ENCODE measurements at places on chromosomes 1 and 21. TPM values are rescaled to one million over a fixed set of nuclear protein-coding genes. Genes with fewer than 3 reads are reported as not detected.

The S1PR1 gene
- 135 TPM for total RNA-seq

The SLC27A3 gene
- total RNA-seq: 8.3 TPM

The OR2AK2 gene
- not detected for total RNA-seq

The FCRL4 gene
- not detected for total RNA-seq

The PTGER3 gene
- total RNA-seq: 0.05 TPM

The LCE3E gene
- not detected for total RNA-seq

The CFAP107 gene
- total RNA-seq: not detected

The TAS1R1 gene
- not detected for total RNA-seq

The DUSP10 gene
- 14.3 TPM for total RNA-seq

The OR2T34 gene
- total RNA-seq: not detected

The RYR2 gene
- 0.19 TPM for total RNA-seq

DNA sequence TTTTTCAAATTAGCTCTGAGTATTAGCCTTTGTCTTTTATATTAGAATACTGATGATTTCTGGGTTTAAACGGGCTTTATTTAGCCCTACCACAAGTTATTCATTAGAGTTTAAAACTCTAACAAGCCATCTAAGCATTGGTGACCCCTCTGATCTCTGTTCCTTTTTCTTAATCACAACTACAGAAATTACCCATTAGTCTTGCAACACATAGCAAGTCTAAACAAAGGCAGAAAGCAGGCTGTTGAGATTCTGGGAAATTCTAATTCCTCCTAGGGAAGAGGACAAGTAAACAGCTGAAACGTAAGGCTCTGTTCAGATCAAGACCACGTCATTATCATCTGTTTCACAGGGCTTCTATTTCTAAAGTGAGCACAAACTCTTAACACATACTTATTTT is 491.2 kb upstream of the ZRANB2 start:
- H3K27me3 ChIP-seq: no peaks in the 10 kb centered on the region
- no peaks in the 10 kb centered on the region for H3K4me1 ChIP-seq
- H3K27ac ChIP-seq: no peak overlapping the region
- H3K4me3 ChIP-seq: no peak overlapping the region

GRCh38 chr1:18603212-18603852 is 27.3 kb upstream of the PAX7 start:
- H3K27ac ChIP-seq: no peak overlapping the region
- H3K4me1 ChIP-seq: no peaks in the 10 kb centered on the region
- H3K36me3 ChIP-seq: no peaks in the 10 kb centered on the region
- no peak for DNase-seq
- no peak overlapping the region for H3K4me3 ChIP-seq

DNA sequence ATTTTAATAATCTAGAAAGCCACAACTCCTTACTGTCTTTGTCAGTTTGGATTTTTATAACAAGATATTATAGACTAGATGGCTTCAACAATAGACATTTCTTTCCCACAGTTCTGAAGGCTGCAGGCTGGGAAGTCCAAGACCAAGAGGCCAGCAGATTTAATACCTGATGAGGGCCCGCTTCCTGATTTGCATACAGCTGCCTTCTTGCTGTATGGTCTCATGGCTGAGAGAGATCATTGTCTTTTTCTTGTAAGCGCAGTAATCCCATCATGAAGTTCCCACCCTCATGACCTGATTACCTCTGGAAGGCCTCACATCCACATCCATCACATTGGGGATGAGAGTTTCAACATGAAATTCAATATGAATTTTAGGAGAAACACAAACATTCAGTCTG is 9.8 kb downstream of the RPS6KC1 start:
- H3K36me3 ChIP-seq: no peaks in the 10 kb centered on the region
- no peak overlapping the region for H3K27ac ChIP-seq
- no peaks in the 10 kb centered on the region for H3K27me3 ChIP-seq

GRCh38 chr1:92964998-92965397 is 3.7 kb upstream of the DIPK1A start:
- peaks cover 5% of the 10 kb centered on the region for H3K36me3 ChIP-seq
- no peak overlapping the region for H3K4me3 ChIP-seq
- no peak for DNase-seq
- H3K4me1 ChIP-seq: peaks cover 26% of the 10 kb centered on the region

- H3K4me1 ChIP-seq: no peaks in the 10 kb centered on the region
- DNase-seq: no peak
- no peak overlapping the region for H3K4me3 ChIP-seq
These were observed 17.4 kb downstream of the PIK3R3 start for GRCh38 chr1:46114925-46115603.

GRCh38 chr1:161791904-161792655 is 26.0 kb downstream of the ATF6 start:
- H3K4me3 ChIP-seq: no peak overlapping the region
- H3K36me3 ChIP-seq: peaks cover 9% of the 10 kb centered on the region
- peaks cover 24% of the 10 kb centered on the region for H3K4me1 ChIP-seq
- no peak for DNase-seq
- H3K27me3 ChIP-seq: no peaks in the 10 kb centered on the region

GRCh38 chr1:94068096-94068998 is 52.6 kb downstream of the ABCA4 start:
- H3K27ac ChIP-seq: no peak overlapping the region
- DNase-seq: no peak
- H3K27me3 ChIP-seq: peaks cover 2% of the 10 kb centered on the region
- no peak overlapping the region for H3K4me3 ChIP-seq
- H3K36me3 ChIP-seq: no peaks in the 10 kb centered on the region

DNA sequence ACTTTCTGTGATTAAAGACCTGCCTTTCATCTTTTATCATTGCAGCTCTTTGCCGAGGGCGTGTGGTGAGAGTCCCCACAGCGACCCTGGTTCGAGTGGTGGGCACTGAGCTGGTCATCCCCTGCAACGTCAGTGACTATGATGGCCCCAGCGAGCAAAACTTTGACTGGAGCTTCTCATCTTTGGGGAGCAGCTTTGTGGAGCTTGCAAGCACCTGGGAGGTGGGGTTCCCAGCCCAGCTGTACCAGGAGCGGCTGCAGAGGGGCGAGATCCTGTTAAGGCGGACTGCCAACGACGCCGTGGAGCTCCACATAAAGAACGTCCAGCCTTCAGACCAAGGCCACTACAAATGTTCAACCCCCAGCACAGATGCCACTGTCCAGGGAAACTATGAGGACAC is 32.0 kb downstream of the PTGFRN start:
- DNase-seq: no peak
- no peak overlapping the region for H3K4me3 ChIP-seq
- H3K27me3 ChIP-seq: no peaks in the 10 kb centered on the region
- no peak overlapping the region for H3K27ac ChIP-seq

DNA sequence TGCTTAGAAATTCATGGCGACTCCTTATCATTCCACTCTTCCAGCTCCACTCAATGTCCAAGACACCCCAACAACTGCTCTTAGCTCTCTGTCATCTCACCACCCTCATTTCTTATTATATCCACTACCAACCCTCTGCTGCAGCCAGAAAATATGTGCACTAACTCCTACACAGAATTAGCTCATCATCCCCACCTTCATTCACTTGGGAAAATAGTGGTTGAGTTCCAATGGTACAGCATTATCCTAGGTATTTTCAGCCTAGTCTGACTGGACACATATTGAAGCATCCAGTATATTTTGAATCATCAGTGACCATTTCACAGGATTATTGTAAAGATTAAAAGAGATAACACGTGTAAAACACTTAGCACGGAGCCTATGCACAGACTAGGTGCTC is 16.7 kb upstream of the VSIG8 start:
- no peaks in the 10 kb centered on the region for H3K27me3 ChIP-seq
- no peak overlapping the region for H3K27ac ChIP-seq
- H3K4me3 ChIP-seq: no peak overlapping the region
- no peak for DNase-seq
- no peaks in the 10 kb centered on the region for H3K36me3 ChIP-seq
- no peaks in the 10 kb centered on the region for H3K4me1 ChIP-seq

- H3K4me1 ChIP-seq: peaks cover 12% of the 10 kb centered on the region
- H3K27me3 ChIP-seq: no peaks in the 10 kb centered on the region
- peak overlapping the region; percentile 23 for H3K4me3 ChIP-seq
- no peak overlapping the region for H3K27ac ChIP-seq
- DNase-seq: no peak
These were observed 26.5 kb upstream of the MRPS6 start for GRCh38 chr21:34046917-34047316.

- DNase-seq: peak; percentile 52
- peak overlapping the region; percentile 86 for H3K4me3 ChIP-seq
- peaks cover 48% of the 10 kb centered on the region for H3K27me3 ChIP-seq
- H3K4me1 ChIP-seq: peaks cover 74% of the 10 kb centered on the region
These were observed 7.9 kb upstream of the ADGRB2 start for GRCh38 chr1:31771891-31772668.

DNA sequence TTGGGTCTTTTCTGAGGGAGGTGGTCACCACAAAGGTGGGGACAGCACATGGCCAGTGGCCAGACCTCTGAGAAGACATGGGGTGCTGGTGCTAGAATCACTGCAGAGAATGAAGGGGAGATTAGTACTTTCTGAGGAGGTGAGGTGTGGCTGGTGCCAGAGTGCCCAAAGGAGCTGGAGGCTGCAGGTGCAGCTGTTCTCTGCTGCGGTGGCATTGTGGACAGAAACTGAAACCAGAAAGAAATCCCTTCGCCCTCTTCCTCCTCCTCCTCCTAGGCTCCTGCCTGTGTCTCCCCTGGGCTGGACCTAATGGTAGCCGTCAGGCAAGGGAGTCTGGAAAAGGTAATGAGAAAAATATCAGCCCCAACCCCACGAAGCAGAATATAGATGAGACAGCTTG is 261.7 kb downstream of the TM2D1 start:
- no peaks in the 10 kb centered on the region for H3K27me3 ChIP-seq
- H3K4me1 ChIP-seq: no peaks in the 10 kb centered on the region
- H3K27ac ChIP-seq: no peak overlapping the region
- H3K36me3 ChIP-seq: no peaks in the 10 kb centered on the region

DNA sequence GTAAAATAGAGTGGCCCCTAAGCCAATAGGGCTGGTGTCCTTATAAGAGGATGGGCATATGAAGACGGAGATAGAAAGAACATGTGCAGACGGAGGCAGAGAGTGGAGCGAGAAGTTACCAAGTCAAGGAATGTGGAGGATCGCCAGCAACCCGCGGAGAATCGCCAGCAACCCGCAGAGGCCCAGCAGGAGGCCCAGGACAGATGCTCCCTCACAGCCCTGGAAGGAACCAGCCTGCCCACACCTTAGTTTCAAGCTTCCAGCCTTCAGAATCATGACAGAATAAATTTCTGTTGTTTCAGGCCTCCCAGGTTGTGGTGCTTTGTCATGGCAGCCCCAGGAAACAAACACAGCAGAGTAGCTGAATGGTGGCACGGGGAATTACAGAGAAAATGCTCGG is 9.6 kb downstream of the CLDN14 start:
- H3K4me3 ChIP-seq: no peak overlapping the region
- no peak overlapping the region for H3K27ac ChIP-seq
- peaks cover 19% of the 10 kb centered on the region for H3K4me1 ChIP-seq
- peaks cover 17% of the 10 kb centered on the region for H3K27me3 ChIP-seq

DNA sequence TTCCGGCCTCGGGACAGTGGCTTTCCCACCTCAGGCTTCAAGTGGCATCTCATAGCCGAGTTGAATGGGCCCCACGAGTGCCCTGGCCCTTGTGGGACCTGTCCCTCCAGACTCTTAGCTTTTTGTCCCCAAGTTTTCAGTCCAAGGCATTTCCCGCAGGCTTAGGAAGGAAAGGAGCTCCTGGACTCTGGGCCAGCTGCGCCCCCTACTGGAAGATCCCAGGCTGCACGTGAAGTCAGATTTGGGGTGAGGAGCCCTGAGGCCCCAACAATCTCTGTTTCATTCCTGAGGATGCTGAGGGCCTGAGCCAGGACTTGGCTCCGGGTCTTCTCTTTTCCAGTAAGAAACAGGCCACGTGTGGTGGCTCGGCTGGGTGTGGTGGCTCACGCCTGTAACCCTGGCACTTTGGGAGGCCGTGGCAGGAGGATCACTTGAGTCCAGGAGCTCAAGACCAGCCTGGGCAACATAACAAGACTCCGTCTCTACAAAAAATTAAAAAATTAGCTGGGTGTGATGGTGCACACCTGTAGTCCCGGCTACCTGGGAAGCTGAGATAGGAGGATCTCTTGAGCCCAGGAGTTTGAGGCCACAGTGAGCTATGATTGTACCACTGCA is 67.4 kb downstream of the ARHGEF10L start:
- H3K27me3 ChIP-seq: no peaks in the 10 kb centered on the region
- H3K36me3 ChIP-seq: no peaks in the 10 kb centered on the region
- H3K4me1 ChIP-seq: no peaks in the 10 kb centered on the region
- no peak overlapping the region for H3K27ac ChIP-seq

DNA sequence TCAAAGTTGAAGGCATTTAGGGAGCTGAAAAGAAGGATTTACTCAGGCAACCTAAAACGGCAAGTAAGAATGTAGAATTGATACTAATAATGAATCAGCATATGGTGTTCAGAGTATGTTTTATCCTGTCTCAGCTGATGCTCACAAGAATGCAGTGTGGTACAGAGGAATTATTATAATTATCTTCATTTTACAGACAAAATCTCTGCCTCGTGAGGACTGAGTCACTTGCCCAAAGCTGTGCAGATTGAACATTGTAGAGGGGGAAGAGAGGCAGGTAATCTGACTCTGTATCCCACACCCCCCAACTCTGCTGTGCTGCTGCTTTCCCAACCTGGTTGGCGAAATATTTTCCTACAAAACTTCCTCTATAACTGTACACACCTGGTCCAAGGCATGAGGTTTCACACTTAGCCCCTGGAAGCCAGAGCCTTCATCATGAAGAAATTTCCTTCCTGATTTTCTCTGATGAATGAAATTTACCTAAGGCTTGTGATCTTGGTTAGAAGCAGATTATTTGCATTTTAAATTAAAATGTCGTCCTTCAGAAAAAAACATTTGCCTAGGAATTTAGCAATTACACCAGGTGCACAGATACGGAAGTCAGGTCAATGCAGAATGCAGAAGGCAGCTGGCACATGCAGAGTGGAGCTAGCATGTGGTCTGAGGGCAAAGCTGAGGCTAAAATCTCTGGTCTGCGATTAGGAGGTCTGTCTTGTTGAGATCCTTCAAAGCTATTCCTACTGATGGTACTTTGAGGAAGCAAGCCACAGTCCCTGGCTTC is 52.8 kb downstream of the DPT start:
- no peaks in the 10 kb centered on the region for H3K4me1 ChIP-seq
- DNase-seq: no peak
- H3K27me3 ChIP-seq: no peaks in the 10 kb centered on the region
- no peaks in the 10 kb centered on the region for H3K36me3 ChIP-seq

- H3K36me3 ChIP-seq: peaks cover 66% of the 10 kb centered on the region
- H3K27ac ChIP-seq: peak overlapping the region; percentile 99
- H3K4me3 ChIP-seq: peak overlapping the region; percentile 84
- DNase-seq: peak; percentile 28
These were observed 31.0 kb downstream of the IL12RB2 start for GRCh38 chr1:67338642-67339041.

DNA sequence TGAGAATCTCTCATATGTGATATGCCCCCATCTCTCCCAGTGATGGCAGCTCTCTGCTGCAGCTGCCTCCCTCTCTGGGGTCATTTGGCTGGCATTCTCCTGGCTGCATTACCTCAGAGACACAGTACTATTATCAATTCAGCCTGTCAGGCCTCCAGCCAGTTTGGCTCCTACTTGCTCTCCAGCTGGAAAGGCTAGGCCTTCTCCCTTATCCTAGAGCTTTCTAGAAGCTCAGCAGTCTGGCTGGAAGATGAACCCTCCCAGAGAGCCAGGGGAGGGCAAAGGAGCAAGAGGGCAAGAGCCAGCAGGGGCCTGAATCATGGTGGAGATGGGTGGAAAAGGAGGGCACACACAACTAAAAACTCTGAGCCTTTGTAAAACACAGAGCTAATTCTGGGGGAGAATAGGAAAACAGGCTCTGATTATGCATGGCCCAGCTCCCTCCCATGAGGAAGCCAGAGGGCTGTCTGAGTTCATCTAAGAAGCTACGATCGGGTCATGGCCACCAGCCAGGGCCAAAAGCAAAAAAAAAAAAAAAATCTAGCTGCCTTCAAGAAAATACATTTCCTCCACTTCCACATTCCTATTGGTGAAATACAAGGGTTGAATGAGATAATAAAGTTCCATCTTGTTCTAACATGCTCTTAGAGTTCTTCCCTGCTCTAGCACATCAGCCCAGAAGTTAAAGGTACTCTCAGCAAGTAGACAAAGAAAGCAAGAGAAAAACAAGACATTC is 8.8 kb downstream of the LAMB3 start:
- no peak overlapping the region for H3K27ac ChIP-seq
- H3K27me3 ChIP-seq: peaks cover 9% of the 10 kb centered on the region
